ENCODE measurements at places on chromosomes 1 and 21. TPM values are rescaled to one million over a fixed set of nuclear protein-coding genes. Genes with fewer than 3 reads are reported as not detected.
A peak's percentile ranks its signal among the peaks of the same experiment; 100 is the strongest.

DNA sequence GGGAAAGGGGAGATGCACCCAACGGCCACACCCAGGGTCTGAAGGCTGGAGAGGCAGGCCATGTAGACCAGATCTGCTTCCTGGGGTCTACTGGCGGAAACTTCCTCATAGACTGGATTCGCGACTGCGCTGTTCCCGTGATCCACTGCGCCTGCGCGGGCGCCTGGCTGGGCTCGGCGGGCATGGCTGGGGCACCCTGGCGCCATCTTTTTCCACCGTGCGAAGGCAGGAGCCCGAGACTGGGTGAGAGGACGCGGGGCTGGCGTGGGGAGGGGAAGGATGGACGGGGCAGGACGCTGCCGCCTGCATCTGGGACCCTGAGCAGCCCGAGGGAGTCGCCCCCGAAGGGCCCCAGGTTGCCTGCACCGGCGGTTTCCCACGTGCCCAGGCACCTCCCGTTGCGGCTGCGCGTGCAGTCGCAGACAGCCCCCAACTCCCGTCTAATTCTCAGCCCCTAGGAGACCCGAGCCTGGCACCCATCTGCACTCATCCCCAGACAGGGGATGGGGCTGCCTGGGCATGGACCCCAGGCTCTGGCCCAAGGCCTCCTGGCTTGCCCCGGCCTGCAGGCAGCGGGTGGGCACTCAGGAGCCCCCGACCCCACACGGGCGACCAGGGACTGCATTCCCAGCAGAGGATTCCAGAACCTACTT, 12.4 kb upstream of the FAM3B start:
- no peak overlapping the region for H3K27ac ChIP-seq
- H3K36me3 ChIP-seq: no peaks in the 10 kb centered on the region
- peaks cover 27% of the 10 kb centered on the region for H3K27me3 ChIP-seq
- DNase-seq: no peak
- no peaks in the 10 kb centered on the region for H3K4me1 ChIP-seq

DNA sequence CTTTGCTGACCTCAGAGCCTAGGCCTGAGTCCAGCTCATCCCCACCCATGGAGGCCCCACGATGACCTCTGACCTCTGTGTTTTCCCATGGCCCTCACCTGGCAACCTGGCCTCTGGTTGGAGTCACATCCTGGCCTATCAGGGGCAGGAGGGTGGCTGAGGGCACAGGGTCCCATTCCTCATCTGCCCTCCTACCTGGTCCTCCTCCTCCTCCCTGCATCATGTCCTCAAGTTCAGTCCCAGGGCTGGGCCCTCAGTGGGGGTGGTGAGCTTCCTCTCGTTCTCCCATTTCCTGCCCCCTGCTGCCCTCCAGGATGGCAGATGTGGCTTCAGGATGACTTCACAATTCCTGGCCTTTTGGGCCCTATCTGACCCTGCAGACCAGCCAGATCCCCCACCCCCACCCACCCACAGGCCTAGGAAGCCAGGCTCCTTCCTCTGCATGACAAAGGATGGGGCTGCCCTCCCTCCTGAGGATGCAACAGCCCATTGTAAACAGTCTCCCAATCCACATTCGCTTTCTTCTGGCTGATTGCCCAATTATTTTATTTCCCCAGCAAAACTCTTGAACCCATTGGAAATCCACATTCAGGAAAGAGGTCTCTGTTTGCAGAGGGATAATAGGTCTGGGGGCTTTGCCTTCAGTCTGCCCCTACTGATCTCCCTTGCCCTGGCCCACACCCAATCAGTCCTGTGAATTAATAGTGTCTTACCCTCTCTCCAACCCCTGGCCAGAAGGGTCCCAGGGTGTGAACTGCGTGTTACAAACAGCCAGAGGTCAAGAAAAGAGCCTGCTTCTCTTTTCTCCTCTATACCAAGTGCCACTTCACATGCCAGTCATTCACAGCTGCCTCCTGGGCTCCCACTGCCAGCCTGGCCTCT, 10.3 kb upstream of the LEFTY1 start:
- H3K27me3 ChIP-seq: no peaks in the 10 kb centered on the region
- no peak for DNase-seq
- no peaks in the 10 kb centered on the region for H3K36me3 ChIP-seq
- no peak overlapping the region for H3K27ac ChIP-seq
- no peaks in the 10 kb centered on the region for H3K4me1 ChIP-seq
- H3K4me3 ChIP-seq: no peak overlapping the region

DNA sequence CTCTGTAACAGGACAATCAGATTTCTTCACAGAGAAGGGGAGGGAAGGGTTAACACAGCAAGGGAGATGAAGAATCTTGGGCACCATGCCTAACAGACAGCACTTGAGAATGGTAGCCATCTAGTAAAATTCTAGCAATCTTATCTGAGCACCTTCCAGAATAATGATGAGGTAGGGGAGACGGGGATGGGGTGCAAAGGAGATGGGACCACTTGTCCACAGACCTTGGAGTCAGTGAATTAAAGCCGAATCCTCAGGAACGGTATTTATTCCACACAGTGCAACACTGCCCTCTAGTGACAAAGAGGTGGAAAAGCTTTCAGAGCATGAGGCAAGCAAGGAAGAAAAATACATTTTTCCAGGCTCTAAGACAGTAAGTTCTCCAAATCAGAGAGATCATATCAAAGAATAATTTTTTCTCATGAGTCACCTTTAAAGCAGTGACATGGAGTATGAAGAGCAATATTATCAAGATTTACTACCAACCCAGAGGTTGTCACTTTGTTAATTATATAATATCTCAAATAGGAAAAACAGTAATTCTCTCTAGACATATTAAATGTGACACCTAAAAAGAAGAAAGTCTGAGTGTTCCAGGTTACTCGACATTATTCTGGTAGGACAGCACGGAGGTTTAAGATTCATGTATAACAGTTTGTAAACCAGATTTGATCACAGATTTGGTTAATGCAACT, 43.3 kb upstream of the LPAR3 start:
- H3K27ac ChIP-seq: no peak overlapping the region
- no peak for DNase-seq
- H3K27me3 ChIP-seq: peaks cover 53% of the 10 kb centered on the region
- H3K36me3 ChIP-seq: no peaks in the 10 kb centered on the region
- H3K4me3 ChIP-seq: no peak overlapping the region

ASTN1 gene
- total RNA-seq: not detected

DNA sequence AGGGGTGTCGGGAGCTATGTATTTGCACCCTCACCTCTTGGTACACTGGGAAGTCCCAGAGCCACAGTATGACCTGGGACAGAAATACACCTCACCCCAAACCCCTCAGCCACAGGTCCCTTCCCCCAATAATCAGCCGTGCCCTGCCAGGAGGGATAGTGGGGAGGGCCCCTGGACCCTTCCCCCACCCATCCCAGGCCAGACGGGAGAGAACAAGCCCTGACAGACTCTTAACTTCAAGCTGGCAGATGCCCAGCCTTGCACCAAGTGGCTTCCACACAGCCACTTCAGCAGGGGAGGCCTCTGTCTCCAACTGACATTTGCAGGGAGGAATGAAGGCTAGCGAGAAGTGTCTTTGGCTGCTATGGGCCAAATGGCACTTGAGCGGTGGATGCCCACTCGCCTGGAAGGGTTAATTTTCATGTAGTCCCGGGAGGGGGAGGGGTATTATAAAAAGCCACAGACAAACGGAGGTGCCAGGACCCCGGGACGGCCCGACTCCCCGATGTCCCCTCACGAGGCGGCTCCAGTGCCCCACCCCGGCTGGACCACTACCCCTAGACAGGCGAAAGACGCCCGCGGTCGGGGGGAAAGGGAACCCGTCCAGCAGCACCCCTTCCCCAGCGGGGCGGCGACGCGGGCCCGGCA, 495 bp downstream of the SYNC start:
- peaks cover 63% of the 10 kb centered on the region for H3K4me1 ChIP-seq
- no peaks in the 10 kb centered on the region for H3K27me3 ChIP-seq

GRCh38 chr1:83689921-83690868, 308.7 kb downstream of the TTLL7 start:
- H3K36me3 ChIP-seq: no peaks in the 10 kb centered on the region
- peaks cover 23% of the 10 kb centered on the region for H3K4me1 ChIP-seq
- peak overlapping the region; percentile 4 for H3K27ac ChIP-seq
- H3K27me3 ChIP-seq: peaks cover 4% of the 10 kb centered on the region
- no peak for DNase-seq
- no peak overlapping the region for H3K4me3 ChIP-seq

GRCh38 chr1:160607011-160607671, 27.8 kb upstream of the CD84 start:
- no peak overlapping the region for H3K27ac ChIP-seq
- H3K36me3 ChIP-seq: no peaks in the 10 kb centered on the region
- H3K27me3 ChIP-seq: peaks cover 28% of the 10 kb centered on the region
- no peak overlapping the region for H3K4me3 ChIP-seq

CDK11B gene
- 28.8 TPM for total RNA-seq

DNA sequence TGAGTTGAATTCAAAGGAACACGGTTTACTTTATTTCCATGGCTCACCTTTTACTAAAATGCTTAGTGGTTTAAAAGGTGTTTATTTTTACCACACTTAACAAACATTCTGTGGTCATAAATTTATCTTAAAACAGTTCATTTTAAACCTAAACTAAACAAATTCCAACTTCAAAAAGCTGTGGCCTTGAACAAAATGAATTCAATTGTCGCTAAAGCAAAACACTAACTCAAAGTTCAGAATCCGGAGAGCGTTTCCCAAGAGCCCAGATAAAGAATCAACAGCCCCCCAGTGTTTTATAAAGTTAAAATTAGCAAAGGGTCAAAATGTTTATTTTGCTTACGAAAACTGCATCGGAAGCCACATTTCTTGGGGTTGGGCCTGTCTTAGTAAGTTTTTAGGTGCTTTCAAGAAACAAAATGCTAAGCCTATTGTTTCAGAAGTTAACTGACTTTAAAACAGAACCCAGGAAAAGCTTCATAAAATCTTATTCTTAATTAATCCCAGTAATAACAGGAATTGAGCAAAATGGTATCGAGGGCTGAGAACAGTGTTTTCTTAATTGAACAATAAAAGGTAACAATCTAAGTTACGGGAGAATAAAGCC, 1.3 kb downstream of the PUM1 start:
- DNase-seq: no peak
- peaks cover 1% of the 10 kb centered on the region for H3K36me3 ChIP-seq
- no peaks in the 10 kb centered on the region for H3K27me3 ChIP-seq
- H3K4me3 ChIP-seq: peak overlapping the region; percentile 99

DNA sequence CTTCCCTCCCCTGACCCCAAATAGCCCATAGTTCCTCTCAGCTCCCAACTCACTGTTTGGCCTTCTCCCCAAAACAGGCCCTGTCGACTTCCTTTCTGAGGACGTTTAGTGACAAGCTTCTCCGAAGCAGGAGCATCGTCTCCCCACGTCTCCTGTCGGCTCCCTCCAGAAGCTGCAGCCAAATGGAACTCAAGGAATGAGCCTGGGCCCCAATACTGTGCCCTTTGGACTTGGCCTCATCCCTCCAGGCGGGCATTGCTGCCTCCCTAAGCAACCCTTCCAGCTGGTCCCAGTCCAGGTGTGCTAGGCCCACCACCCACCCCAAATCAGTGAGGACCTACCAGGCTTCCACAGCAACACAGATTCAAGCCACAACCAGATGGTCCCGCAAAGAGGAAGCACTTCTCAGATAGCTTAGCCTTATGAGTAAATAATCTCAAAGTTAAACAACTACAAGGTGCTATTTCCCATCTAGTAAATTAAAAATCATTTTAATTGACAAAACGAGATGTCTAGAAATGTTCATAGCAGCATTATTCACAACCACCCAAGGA, 33.0 kb downstream of the ACOT7 start:
- H3K36me3 ChIP-seq: no peaks in the 10 kb centered on the region
- no peak for DNase-seq
- peaks cover 15% of the 10 kb centered on the region for H3K4me1 ChIP-seq
- no peak overlapping the region for H3K4me3 ChIP-seq
- no peaks in the 10 kb centered on the region for H3K27me3 ChIP-seq

DNA sequence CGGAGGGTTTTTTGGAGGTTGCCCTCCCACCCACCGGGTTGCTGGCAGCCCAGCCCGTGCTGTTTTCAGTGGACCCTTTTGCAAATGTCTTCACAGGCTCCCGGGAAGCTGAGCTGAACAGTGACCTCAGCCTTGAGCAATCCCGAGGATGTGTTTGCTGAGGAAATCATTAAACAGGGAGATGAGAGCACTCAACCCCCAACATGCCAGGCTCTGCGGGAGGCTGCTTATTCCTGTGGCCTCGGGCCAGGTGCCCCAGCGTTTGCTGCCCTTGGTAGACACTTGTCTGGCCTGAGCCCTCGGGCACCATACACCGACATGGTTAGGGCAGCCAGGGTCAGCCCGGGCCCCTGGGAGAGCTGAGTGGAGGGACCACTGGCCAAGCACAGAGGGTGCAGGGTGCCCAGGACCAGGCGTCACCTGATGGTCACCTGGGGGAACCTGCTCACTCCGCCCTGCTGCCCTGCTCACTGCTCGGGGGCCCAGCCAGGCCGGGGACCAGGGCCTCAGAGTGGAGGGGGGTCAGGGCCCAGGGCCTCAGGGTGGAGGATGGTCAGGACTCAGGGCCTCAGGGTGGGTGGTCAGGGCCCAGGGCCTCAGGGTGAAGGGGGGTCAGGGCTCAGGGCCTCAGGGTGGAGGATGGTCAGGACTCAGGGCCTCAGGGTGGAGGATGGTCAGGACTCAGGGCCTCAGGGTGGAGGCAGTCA, 42.5 kb upstream of the POFUT2 start:
- no peaks in the 10 kb centered on the region for H3K27me3 ChIP-seq
- H3K4me1 ChIP-seq: peaks cover 74% of the 10 kb centered on the region
- no peaks in the 10 kb centered on the region for H3K36me3 ChIP-seq
- peak overlapping the region; percentile 10 for H3K4me3 ChIP-seq

DNA sequence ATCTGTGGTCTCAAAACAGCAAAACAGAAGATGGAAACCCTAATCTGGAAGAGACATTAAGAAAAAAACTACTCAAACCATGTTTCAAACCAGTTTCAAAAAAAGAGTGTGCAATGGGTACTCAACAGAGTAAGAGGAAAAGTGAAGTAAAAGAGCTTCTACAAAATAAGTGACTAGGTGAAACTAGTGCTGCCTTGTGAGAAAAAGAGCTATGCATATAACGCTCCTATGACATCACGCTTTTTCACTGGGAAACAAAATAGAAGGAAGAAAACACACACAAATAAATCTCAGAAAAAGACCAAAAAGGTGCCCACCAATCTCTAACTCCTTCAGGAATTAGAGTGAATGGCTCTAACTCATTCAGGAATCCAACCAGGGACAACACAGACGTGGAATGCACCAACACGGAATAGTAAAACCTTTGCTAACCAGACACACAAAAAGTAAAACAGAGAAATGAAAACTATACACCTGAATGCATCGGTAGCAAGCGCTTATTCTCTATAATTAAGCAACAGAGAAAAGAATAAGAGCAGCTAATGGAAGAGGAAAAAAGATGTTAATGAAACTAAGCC, 1.3 kb downstream of the FOXJ3 start:
- no peaks in the 10 kb centered on the region for H3K27me3 ChIP-seq
- H3K27ac ChIP-seq: peak overlapping the region; percentile 88
- no peak for DNase-seq

DNA sequence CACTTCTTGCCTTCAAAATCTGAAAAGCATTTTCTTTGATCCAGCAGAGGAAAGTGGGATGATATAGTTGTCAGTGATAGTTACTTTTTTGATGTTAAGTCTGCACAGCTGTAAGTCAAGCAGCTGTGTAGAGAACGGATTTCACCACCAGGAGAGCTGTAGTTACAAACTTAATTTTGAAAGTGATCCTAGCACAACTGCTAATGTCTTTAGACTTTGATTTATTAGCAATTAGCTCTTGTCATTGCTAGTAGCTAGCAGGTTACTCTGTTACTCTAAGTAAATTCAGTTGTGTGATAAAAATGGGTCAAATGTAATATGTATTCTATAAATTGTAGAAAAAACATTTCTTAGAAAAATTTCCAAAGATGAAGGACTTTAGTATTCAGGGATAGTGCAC, 46.0 kb downstream of the ALG6 start:
- H3K27me3 ChIP-seq: no peaks in the 10 kb centered on the region
- H3K4me3 ChIP-seq: no peak overlapping the region
- peaks cover 4% of the 10 kb centered on the region for H3K36me3 ChIP-seq
- H3K4me1 ChIP-seq: peaks cover 30% of the 10 kb centered on the region
- H3K27ac ChIP-seq: no peak overlapping the region

EPHB2 gene
- 32.5 TPM for total RNA-seq

SERTAD4 gene
- 47.2 TPM for total RNA-seq

IRF6 gene
- total RNA-seq: 0.13 TPM

AMIGO1 gene
- total RNA-seq: 5.2 TPM

LYSMD1 gene
- 12.6 TPM for total RNA-seq

All from osteocyte (in vitro differentiated cells).